Fibroblast of the aortic adventitia (primary cell): ENCODE measurements at places on chromosomes 3 and 15. TPM values are rescaled to one million over a fixed set of nuclear protein-coding genes. Genes with fewer than 3 reads are reported as not detected.

CCK gene
- 2.3 TPM in 1 of 2 replicates, not detected in the other for total RNA-seq

BFSP2 gene
- not detected in 2 replicates for total RNA-seq

TMEM108 gene
- not detected in 2 replicates for total RNA-seq

ANKUB1 gene
- not detected in 2 replicates for total RNA-seq

SRGAP3 gene
- total RNA-seq, result 4.6 and 6.1 TPM in 2 replicates

PLA1A gene
- total RNA-seq, result 1.1 TPM in 1 of 2 replicates, not detected in the other

MYO5C gene
- total RNA-seq, result 0.36 TPM in 1 of 2 replicates, not detected in the other

MGLL gene
- 8.3 and 25.8 TPM in 2 replicates for total RNA-seq

CFAP92 gene
- 0.49 TPM in 1 of 2 replicates, not detected in the other for total RNA-seq

HDGFL3 gene
- 52.0 and 167 TPM in 2 replicates for total RNA-seq

GABRA5 gene
- not detected in 2 replicates for total RNA-seq

SNURF gene
- total RNA-seq, result 5.9 and 8.7 TPM in 2 replicates

PLOD2 gene
- 46.1 and 114 TPM in 2 replicates for total RNA-seq

GHRL gene
- not detected in 2 replicates for total RNA-seq

CPN2 gene
- not detected in 2 replicates for total RNA-seq

GRM7 gene
- total RNA-seq, result 0.09 TPM in 1 of 2 replicates, not detected in the other

CLDN18 gene
- total RNA-seq, result not detected in 2 replicates
